ENCODE measurements at places on chromosomes 11 and 22. TPM values are rescaled to one million over a fixed set of nuclear protein-coding genes. Genes with fewer than 3 reads are reported as not detected.

DNA sequence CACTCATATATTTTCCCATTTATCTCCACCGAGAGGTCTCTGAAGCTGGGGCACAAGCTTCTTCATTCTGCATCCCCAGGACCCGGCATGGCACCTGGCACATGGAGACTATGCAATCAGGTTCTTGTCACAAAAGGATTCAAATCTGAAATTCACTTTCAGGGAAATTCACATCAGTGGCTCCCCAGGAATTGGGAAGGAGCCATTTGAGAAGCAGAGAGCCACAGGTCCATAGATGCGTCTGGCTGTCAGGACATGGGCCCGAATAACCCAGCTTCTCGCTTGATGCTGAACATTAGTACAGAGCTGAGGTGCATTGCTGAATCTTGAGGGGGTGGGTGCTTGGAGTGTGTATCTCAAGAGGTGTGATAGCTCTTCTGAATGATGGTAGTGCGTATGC lies 82.5 kb downstream of the TSPAN18 start:
- no peak for DNase-seq

- DNase-seq: no peak
Measured at GRCh38 chr11:132944569-132944944, 587.7 kb downstream of the OPCML start.

- DNase-seq: no peak
Measured at GRCh38 chr11:109423466-109424190, 1.6 kb downstream of the C11orf87 start.

NCF4 gene
- 2.7 TPM for total RNA-seq

HTR3B gene
- not detected for total RNA-seq
